ENCODE measurements at places on chromosomes 7 and 10.

- no peak for DNase-seq
These were observed 13.6 kb upstream of the FOXL3 start for GRCh38 chr7:276230-276835.

DNA sequence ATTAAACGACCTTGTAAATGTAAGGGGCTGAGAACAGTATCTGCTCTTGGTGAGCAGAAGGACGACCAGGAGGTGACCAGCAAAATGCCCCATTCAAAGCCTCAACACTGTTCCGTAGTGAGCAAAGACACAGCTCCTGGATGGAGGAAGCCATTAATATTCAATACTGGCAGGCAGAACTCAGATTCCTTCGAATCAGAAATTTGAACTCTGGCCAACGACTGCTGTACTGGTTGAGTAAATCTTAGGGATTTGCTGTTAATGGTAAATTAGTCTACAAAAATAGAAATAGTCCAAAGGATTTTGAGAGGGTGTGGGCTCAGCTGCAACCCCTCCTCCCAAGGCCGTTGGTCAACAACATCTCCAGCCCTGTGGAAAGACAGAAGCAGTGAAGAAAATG is 130.5 kb upstream of the PFKP start:
- no peak for DNase-seq

- no peak for DNase-seq
These were observed 65.3 kb downstream of the HGF start for GRCh38 chr7:81704595-81704994.

- no peak for DNase-seq
These were observed 17.2 kb upstream of the SLC26A4 start for GRCh38 chr7:107643407-107643806.

GRCh38 chr7:44211126-44211675 is 10.4 kb downstream of the YKT6 start:
- DNase-seq: no peak

- no peak for DNase-seq
These were observed 193.8 kb upstream of the CCDC6 start for GRCh38 chr10:60099998-60100747.

DNA sequence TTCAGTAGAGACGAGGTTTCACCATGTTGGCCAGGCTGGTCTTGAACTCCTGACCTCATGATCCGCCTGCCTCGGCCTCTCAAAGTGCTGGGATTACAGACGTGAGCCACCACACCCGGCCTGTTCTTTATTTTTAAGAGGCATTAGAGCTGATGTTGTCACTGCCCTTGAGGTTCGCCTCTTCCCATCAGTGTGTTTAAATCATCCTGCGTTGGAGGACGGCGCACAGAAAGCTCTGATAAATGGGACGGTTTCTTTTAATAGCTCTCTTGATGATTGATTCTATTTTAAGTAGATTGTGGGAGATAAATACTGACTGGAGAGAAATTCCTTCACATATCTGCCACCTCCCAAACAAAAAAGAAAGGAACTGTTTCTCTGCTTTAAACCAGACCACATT is 29.0 kb downstream of the UPP1 start:
- no peak for DNase-seq

DNA sequence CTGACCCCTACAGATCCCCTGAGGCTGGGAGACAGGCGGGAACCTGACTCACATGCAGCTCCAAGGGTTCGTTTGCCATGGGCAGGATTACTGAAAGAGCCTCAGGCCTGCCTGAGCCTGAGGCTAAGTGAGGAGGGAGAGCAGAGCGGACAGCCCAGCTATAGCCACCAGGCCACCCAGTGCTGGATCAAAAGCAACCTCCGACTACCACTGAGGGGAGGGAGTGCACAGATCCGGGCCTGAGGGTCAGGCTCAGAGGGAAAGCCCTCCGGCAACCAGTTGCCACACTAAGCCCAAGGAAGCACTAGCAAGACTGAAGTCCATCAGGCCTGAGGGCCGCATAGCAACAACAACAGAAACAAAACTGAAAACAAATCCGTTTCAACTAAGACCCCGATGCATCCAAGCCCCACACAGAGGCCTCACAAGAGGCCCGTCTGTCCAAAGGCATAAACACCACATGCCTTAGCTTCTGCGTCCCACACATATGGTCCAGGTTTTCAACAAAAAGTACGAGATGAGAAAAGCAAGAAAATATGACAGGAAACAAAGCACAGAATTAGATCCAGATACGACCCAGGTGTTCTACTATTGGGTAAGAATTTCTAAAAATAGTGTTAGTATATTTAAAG is 92.5 kb upstream of the VIPR2 start:
- no peak for DNase-seq

DNA sequence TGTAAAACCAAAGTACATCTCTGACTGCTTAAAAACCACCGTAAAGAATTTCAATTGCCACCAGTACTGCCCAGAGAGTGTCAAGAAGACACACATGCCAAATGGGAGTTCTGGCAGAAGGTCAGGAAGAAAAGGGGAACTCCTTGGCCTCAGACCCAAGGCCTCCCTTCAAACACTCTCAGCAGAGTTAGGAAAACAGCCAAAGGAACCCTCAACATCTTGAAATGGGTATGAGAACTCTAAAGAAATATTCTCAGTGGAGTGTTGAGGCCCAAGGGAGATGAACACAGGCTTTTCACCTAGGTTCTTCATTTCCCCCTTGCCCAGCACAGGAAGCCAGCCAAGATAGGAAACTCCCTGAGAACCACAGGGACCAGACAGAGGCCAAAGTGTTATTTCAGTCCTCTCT is 96.1 kb upstream of the ASAH2 start:
- no peak for DNase-seq

GRCh38 chr7:6162331-6162620 is 110.1 kb downstream of the CYTH3 start:
- DNase-seq: no peak

GRCh38 chr10:74825371-74826141 is 844 bp upstream of the KAT6B start:
- peak; percentile 55 for DNase-seq

- DNase-seq: no peak
These were observed 228.8 kb upstream of the FAM3C start for GRCh38 chr7:121624958-121625357.

DNA sequence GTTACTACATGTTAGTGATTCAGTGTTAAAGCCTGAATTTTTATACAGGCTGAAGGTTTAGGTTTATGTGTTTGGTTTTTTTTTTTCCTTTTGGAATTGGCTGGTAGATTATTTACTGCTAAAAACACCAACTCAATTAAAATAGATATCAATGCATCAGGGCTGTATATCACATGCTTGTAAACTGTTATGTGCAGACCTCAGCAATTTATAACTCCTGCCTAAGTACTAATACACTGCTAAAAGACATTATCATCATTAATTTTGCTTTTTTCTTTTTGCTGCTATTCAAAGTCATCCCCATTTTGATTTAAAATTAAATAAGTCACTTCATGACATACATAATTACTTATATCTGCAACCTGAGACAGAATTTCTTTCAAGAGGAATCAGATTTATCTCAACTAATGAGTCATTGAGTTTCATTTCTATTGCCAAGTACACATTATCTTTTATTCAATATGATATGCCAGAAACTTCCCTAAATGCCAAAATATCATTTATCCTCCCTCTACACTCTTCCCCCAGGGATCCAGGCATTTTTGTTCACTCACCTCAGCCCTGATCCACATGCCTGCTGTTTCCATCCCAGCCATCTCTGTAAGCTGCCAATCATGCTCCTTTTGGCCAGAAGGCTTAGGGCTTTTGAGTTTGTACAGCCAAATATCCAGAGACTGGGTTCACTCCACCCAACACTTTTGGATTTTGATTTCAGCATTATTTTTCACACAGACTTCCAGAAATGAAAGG is 98.5 kb downstream of the POLR1F start:
- DNase-seq: no peak

Measured in T-helper 9 cell (primary cell).